ENCODE measurements at places on chromosomes 5 and 9.

DNA sequence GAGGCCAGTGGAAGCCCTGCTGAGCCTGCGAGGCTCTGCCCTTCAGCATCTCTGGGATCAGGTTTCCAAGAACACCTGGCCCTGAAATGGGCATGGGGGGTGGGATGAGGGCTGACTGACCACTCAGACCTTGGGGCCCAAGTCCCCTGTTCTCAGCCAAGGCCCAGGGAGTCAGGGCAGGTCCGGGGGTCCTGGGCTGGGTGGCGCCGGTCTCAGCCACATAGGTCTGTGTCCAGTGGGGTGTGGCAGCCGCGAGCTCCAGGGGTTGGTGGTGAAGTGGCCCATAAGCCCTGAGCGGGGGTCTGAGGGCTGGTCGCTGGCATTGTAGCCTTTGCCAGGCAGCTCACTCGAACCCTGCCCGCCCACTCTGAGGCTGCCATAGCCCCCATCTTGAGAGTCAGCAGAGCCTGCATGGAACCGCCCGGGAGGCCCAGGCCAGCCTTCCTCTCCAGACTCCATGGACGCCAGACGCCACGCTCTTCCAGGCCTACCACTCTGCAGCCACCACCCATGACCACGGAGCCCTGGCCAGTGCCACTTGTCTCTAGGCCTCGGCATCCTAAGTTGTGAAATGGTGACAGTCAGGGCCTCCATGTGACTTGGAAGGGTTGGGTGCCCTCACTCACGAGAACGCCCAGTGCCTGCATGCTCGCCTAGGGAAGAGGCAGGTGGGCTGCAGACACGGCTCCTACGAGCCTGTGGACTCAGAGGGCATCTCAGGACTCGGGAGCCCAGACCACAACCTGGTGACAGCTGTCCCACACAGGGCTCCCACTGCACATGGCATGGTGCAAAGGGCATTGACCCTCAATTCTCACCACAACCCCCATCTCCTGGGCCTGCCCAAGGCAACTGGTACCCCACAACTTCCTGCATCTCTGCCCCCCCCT lies 6.7 kb upstream of the DBH start:
- DNase-seq: no peak

DNA sequence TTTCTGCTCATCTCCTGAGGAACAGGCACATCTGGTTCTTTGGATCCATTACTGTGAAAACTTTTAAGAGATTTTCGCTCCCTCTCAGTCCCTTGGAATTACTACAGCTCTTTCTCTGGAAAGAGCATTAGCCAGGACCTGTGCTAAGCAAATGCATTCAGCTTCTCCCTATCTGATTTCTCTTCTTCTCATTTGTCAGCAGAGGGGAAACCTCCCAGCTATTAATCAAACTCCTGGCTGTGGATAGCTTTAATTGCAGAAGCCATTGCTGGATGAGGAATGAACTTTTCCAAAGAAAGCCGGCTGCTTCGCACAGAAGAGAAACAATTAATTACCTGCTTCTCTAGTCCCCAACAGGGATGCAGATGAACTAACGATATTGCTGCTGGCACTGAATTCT lies 37.9 kb downstream of the TLR4 start:
- no peak for DNase-seq

- no peak for DNase-seq
These were observed 51.5 kb upstream of the MEF2C start for GRCh38 chr5:88934439-88934838.

DNA sequence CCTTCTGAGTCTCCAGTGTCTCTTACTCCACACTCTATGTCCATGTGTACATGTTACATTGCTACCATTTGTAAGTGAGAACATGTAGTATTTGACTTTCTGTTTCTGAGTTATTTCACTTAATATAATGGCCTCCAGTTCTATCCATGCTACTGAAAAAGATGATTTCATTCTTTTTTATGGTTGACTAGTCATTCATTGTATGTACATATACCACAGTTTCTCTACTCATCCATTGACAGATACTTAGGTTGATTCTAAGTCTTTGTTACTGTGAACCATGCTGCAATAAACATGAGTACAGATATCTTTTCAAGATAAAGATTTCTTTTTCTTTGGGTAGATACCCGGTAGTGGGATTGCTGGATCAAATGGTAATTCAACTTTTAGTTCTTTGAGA lies 107.1 kb upstream of the CHD1 start:
- DNase-seq: no peak

GRCh38 chr9:93593144-93593658 lies 16.8 kb downstream of the PHF2 start:
- DNase-seq: no peak

- DNase-seq: peak; percentile 50
These were observed at the start of gene TTC39B for GRCh38 chr9:15306757-15307522. Gene TTC39B, minus strand, starts transcription at chr9:15307216. Its CDS starts 91 bp downstream, at chr9:15307125.

- DNase-seq: no peak
These were observed 2.1 kb upstream of the NFIB start for GRCh38 chr9:14315875-14316601.

GRCh38 chr9:96217754-96218693 lies 84.0 kb downstream of the HSD17B3 start:
- DNase-seq: peak; percentile 51

GRCh38 chr5:126236994-126237393 lies 186.2 kb upstream of the GRAMD2B start:
- DNase-seq: no peak

- DNase-seq: no peak
These were observed 485.6 kb downstream of the ZSWIM6 start for GRCh38 chr5:61817472-61818326.

- no peak for DNase-seq
These were observed 22.4 kb downstream of the CXXC5 start for GRCh38 chr5:139670369-139671095.

DNA sequence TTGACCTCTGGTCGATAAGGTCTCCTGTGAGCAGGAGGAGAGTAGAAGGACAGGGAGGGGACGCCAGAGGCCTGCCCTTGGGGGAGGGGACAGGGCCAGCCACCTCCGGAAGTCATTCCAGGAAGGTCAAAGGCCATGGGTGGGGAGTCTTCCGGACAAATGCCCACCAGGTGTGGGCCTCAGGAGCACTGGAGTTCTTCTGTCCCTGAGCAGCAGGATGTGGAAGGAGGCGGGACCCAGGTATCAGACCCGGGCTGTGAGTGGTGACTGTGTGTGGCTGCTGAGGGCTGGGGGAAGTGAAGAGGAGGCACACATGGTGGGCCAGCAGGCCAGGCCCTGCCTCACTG lies 13.9 kb downstream of the FGF18 start:
- no peak for DNase-seq

GRCh38 chr5:149140197-149141002 lies 893 bp upstream of the ABLIM3 start:
- DNase-seq: no peak

- DNase-seq: no peak
These were observed 194.0 kb downstream of the CRB2 start for GRCh38 chr9:123550012-123550411.
